Daoy (cell line): ENCODE measurements at places on chromosomes 7 and 10.
A peak's percentile ranks its signal among the peaks of the same experiment; 100 is the strongest.

DNA sequence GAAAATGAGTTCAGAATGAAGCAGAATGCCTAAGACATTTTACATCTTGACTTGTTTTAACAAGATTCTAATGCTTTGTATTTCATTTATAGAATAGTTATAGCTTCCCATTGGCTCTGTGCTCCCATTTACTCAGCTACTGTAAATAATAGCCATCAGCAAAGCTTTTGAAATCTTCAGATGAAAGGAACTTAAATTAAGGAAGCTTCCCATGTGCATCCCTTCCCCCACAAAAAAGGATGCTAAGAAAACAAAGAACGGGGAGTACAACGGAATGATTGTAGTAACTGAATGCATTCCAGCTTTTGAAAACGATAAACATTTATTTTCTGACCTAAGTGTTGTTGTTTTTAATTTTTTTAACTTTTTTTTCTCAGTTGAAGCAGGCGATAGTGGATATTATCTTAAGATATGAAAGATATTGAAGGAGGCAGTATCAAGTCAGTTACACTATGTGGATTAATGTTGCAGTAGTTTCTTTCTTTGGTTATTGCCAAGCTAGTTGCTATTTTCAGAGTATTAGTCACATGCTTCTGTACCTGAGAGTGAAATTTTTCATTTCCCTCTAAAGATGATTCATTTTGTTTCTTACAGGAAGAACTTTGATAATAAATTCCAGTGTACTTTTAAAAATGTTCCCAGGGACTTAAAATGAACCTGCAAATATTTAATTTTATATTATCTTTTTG is 129.2 kb downstream of the KCND2 start:
- no peak for DNase-seq

GRCh38 chr7:151451626-151452571 is 12.0 kb upstream of the CRYGN start:
- DNase-seq = no peak

DNA sequence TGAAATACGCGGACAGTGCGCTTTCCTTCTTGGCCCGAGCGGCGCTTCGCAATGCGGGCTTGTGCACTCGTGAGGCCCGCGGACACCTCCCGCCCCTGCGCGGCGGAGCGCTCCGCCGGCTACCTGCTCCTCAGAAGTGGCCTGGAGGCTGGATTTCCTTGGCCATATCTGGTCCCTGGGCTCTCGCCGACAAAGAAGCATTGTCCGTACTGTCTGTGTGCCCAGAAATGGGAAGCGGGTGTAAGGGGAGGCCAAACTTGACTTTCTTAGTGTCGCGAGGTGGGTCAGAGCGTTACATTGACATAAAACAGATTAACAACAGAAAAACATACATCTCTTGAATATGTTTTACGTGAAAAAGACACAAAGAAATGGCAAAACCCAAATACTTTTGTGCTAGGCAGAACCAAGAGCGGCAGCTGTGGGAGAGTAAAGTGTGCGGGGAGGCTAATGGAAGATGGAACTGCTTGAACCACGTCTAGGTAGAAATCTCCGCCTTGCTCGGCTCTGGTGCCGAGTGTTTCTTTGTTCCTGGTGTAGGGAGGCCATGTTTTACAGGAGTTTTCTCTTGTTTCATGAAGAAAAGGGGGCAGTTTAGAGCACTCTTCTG is 1.4 kb downstream of the LANCL2 start:
- DNase-seq = no peak

DNA sequence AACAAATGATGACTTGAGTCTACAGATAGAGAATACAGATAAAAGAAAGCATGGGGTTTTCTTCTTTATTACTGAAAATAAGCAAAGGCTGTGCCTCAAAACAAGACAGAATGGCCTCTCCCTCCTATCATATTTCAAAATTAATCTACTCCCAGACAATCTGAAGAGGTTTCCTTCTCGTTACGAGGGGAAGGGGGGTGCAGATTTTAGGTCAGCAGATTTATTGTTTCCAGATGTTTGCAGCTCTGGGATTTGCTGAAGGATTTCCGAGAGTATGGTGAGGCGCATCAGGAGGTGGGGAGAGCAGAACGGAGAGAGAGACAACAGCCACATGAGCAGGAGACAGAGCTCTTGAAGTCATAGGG is 89.8 kb downstream of the KIAA1549 start:
- DNase-seq = peak; percentile 35

DNA sequence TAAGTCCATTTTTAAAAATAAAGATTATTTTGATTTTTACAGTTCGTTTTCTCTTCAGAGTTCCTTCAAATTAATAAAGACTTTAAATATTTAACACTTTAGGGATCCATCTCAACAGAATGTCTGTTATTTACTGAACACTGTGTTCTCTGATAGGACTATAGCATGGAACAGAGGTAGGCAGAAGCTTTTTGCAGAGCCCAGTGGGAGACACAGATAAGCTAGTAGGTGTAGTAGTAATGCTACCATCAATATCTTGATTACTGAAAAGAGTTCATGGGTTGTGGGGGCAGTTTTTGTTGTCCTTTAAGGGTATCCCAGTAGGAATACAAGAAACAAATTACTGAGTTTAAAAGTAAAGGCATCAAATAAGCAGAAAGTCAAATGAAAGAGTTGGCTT is 140.5 kb downstream of the HBP1 start:
- no peak for DNase-seq

- no peak for DNase-seq
Observed at GRCh38 chr10:72802763-72803505, 90.6 kb upstream of the OIT3 start.

DNA sequence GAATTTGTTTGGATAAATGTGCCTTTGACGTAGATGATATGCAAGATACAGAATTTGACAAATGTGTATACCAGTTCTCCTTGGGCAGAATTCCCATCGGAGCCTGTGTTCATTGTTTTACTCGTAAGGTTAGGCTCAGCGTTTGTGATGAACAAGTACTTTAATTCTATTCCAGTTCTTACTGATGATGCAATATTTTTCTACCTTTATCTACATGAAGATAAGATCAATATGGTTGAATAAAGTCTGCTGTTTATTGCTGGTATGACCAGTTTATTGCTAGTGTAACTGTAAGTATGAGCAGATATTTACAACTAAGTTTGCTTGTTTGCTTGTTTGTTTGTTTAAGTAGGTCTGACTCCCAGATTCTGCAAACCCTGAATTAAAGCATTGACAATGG is 145.4 kb upstream of the ADARB2 start:
- no peak for DNase-seq

DNA sequence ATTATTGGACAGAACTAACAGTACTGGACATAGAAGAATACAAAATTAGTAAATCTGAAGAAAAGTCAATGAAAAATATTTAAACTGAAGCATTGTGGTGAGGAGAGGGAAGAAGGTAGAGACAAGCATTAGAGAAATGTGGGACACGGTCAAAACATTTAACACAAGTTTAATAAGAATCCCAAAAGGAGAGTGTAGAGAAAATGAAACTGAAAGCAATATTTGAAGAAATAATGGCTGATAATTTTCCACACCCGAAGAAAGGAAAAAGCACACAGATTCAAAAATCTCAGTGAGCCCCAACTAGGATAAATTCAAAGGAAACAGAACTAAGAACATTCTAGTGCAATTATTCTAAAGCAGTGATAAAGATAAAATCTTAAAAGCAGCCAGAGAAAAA is 126.4 kb upstream of the LRRTM3 start:
- DNase-seq = no peak

DNA sequence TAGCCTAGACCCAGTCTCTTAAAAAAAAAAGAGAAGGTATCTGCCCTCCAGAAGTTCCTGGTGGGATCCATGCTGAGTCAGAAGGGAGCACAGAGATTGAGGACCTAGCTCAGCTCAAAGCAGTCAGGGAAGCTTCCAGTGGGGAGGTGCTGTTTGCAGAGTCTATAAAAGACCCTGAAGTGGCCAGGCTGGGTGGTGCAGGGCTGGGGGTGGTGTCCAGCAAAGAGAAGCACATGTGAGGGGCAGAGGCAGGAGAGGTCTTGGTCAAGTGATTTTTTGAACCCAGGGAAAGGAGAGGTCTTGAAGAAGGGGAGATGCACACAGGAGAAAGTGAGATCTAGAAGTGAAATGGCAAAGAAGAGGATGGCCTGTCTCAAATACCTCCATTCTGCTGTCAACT is 130.4 kb upstream of the PODXL start:
- no peak for DNase-seq

GRCh38 chr7:74569501-74570075 is 87.9 kb upstream of the GTF2I start:
- DNase-seq = no peak

GRCh38 chr10:33333260-33334101 is 986 bp downstream of the NRP1 start:
- DNase-seq = peak; percentile 48

DNA sequence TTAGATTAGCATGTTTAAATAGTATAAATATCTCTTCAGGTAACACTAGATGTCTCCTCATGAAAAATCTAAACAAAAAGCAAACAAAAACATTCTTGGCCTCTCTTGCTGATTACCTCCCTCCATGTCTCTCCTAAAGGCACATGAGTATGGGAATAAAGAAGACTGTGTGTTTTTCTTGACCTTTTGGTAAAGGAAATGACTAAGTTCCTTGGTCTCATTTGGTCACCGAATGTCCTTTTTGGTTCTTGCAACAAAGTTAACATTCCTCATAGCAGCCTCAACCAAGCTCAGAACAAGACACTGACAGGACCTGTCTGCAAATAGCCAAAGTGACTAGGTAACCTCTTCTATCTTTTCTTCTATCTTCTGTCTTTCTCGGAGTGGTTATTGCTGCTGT is 35.5 kb downstream of the POM121L12 start:
- no peak for DNase-seq

DNA sequence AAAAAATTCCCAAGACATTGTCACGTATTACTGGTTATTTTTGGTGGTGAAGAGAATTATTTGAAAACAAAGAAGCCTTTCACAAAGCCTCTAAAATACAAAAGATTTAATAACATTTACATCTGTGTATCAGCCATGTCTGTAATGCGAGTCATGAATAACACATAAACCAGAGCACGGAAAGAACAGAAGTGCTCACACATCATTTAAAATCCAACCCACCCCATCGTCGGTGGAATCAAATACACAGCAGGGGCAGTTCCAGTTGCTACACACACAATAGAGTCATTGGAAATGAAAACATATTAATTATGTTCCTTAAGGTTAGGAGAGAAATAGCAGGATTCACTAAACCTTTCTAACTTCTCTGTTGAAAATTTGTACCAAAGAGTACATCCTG is 1097.3 kb downstream of the KCNMA1 start:
- DNase-seq = no peak

GRCh38 chr10:47243791-47244190 is 56.2 kb upstream of the GDF10 start:
- DNase-seq = no peak

DNA sequence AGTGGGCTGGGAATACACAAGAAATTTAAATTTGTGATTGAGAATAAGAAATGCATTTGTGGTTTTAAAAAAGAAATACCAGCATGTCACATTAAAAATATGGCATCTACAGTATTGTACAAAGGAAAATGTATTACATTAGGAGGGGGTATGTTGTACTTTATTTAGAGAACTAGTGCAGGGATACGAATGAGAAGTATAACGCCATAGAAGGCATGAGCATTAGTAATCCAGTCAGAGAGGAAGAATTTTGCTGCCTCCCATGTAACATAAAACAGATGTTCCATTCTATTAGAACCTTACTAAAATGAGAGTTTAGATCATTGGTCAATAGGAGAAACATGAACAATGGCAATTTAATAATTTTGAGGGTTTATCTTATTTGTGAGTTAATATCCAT is 182.2 kb downstream of the ADK start:
- no peak for DNase-seq

GRCh38 chr7:134495546-134495945 is 31.8 kb upstream of the AKR1B10 start:
- no peak for DNase-seq

DNA sequence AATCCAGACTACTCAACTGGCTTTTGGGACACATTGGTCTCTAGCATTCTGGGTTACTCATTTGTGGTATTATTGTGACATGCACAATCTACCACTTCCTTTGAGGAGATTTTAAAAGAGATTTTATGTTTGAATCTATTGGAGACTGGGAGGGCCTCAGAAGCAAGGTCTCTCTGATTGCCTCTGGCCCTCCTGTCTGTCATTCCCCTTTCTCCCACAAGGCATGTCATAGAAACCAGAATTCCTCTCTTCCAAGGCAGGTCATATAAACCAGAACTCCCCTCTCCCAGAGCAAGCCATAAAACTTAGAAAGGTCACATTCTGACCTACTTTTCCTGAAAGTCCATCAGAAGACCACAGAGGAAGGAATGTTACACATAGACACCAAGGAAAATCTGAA is 777.7 kb downstream of the PHTF2 start:
- no peak for DNase-seq

DNA sequence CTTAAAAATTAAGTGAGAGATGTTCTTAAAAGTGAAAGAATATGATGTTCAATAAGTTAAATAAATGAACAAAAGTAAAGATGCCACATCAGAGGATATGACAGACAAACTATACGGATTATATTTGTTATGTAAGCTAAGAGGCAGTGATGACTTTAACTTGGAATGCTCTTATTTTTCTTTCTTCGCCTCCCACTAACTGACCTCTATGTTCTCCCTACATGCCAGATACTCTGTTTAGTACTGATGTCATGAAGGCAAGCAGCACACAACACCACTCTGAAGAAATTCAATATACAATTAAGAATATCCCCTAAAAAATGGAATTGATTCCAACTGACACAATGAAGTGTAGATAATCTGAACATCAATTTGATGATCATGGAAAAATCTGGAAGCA is 223.4 kb downstream of the DOCK4 start:
- no peak for DNase-seq

GRCh38 chr10:132727411-132727810 is 58.5 kb downstream of the NKX6-2 start:
- no peak for DNase-seq

DNA sequence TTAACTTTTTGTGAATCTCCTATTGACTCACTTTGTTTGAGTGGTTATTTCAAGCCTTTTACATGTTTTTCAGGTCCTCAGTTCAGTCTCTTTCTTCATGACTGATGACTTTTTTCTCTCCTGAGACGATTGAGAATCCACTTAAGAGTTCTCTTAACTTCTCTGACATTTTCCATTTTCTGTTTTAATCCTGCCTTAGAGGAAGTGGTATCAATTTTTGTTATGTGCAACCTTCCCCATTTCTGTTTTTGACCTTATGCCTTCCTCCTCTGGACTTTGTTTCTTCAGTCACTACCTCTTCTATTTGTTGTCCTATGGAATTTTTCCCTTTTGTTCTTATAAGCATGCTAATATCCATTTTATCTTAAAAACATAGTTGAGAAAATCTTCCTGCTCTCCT is 2.4 kb downstream of the PSMC2 start:
- DNase-seq = no peak

- DNase-seq = peak; percentile 60
Observed at GRCh38 chr10:35127289-35127891, 744 bp downstream of the CREM start.

- DNase-seq = no peak
Observed at GRCh38 chr7:124779194-124779593, 13.6 kb upstream of the GPR37 start.

DNA sequence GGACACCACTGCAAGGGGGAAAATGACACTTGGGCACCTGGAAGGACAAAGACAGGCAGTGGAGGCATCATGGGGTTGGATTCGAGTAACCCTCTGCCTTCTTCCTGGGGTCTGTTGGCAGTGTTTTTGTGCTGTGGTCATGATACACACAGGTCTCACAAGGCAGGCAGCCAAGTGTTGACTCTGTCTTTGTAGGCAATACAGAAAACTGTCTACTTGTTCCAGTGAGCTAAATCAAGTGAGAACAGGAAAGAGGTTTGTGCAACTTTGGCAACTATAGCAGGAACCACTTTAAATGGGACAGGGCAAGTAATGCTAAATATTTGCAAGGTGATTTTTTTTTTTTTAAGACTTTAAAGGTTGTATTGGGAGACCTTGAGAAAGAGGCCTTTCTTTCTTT is 578.6 kb upstream of the GALNT17 start:
- no peak for DNase-seq
